ENCODE measurements at places on chromosomes 12 and 14.
A peak's percentile ranks its signal among the peaks of the same experiment; 100 is the strongest.

GRCh38 chr12:107484230-107484629, 201.4 kb upstream of the PWP1 start:
- no peak for DNase-seq

GRCh38 chr14:73759714-73760597, 45.8 kb upstream of the PNMA1 start:
- peak; percentile 94 for DNase-seq

DNA sequence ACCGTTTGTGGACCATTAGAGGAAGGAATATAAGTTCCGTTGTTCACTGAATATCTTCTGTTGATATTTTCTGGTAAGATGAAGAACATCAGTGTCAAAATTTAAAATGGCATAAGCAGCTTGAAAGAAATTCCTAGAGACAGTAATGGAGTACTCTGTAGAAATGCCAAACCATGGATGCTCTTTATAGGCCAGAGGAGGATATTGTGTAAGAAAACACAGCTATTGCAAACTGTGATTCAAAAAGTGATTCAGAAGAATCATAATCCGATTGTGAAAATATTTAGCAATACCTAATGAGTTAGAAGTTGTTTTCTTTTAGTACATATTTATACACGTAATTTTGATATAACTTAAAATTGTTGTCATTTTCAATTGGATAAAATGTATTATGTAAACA, 102.8 kb downstream of the SLC16A7 start:
- DNase-seq = no peak

DNA sequence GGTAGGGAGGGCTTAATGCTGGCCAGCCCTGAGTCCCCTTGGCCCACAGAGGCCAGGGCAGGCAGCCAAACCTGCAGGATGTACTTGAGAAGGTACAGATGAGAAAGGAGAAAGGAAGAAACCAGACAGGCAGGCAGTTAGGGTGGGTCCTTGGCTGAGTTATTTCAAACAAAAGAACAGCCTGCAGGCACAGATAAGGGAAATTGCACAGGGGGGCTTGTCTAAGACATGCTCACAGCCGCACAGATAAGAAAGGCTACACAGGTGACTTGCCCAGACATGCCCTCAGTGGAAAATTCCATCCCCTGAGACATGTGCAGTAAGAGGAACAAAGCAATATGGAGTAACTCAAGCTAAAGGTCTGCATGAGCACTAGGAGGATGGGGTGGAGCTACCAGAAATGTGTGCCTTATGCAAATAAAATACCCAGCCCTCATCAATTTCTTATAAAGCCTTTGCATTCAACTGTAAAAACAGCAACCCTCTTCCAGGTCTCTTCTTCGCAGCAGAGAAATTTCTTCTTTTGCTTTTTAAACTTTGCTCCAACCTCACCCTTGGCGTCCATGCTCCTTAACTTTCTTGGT, 158.2 kb upstream of the RGS6 start:
- no peak for DNase-seq

- DNase-seq = no peak
Measured at GRCh38 chr14:29222671-29223268, 456.2 kb downstream of the FOXG1 start.

DNA sequence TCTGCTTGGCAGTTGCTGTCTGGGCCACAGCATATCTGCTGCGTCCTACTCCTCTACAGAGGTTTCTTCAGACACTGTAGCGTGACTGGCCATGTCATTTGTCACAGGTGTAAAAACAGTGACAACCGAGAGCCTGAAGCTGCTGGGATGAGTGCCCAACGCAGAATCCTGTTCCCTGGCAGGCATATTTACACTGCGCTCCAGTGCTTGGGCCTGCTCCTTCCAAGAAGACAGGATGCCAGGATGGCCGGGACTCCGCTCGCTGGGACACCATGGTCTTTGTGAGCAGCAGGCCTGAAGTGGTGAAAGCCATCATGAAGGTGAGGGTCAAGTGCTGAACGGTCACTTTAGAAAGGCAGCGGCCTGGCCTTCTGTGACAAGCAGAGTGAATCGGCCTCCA, 171.4 kb downstream of the EMP1 start:
- no peak for DNase-seq

DNA sequence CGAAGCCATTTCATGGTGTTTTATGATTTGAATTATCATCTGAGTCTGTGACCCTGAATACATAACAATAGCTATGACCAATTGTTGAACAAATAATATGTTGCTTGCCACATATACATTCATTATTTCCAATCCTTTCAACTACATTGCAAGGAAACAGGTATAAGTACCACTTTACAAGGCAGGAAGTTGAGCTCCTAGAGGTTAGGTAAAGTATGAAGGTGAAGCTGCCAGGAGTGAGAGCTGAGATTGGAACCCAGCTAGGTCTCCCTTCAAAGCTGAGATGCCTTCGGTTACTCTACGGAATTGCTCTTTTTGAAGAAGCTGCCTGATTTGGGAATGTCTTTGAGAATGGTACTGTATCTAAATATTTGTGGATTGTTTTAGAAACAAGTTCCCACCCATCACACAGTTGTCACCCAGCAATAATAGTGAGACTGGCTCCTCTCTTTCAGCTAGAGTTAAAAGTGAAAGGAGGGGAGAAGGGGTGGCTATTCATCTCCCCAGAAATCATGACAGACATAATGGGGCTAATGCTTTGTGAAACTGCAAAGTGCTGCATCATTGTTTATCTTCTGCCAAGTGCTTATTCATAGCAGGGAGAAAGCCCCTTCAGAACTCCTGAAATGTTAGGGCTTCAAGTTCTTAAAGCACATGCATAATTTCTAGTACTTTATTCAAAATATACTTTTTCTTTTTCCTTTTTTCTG, 75.9 kb upstream of the AMIGO2 start:
- no peak for DNase-seq

DNA sequence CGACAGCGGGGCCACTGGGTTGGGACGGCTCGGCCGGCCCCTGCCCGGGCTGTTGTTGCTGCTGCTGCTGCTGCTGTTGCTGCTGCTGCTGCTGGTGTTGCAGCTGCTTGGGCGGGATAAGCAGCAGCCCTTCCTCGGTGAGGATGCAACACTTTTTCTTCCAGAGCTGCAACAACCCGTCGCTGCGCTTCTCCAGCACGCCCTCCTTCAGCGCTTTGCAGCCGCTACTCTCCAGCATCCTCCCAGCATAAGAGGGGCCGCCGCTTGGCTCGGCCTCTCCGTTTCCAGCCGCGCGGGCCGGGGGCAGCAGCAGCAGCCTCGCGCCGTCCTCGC, 529 bp downstream of the PHLDA1 start:
- no peak for DNase-seq

GRCh38 chr12:80498059-80498728, 54.2 kb downstream of the PTPRQ start:
- no peak for DNase-seq

GRCh38 chr14:100153560-100153959, 5.9 kb downstream of the DEGS2 start:
- DNase-seq = no peak

DNA sequence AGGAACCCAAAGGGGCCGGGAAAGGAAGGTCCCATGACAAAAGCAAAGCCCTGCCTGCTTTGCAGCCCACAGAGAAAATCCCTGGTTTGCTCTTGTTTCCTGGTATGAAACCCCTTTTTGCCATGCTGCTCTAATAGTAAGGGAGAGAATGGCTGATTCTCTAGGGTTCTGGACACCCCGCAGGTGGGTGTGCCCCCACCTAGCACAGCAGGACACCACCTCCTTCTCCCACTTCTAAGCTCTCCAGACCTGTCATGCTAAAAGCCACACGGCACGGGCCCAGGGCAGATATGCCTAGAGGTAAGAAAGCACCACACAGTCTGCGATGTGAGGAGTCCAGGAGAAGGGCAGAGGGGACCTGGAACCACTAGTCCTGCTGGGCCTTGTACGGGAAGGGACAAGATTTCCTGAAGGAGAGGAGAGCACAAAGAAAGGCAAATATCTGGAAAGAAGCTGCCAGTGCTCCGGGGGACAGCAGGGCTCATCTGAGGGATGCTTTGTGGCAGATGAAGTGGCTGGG, 113.3 kb downstream of the BCL11B start:
- DNase-seq = no peak

DNA sequence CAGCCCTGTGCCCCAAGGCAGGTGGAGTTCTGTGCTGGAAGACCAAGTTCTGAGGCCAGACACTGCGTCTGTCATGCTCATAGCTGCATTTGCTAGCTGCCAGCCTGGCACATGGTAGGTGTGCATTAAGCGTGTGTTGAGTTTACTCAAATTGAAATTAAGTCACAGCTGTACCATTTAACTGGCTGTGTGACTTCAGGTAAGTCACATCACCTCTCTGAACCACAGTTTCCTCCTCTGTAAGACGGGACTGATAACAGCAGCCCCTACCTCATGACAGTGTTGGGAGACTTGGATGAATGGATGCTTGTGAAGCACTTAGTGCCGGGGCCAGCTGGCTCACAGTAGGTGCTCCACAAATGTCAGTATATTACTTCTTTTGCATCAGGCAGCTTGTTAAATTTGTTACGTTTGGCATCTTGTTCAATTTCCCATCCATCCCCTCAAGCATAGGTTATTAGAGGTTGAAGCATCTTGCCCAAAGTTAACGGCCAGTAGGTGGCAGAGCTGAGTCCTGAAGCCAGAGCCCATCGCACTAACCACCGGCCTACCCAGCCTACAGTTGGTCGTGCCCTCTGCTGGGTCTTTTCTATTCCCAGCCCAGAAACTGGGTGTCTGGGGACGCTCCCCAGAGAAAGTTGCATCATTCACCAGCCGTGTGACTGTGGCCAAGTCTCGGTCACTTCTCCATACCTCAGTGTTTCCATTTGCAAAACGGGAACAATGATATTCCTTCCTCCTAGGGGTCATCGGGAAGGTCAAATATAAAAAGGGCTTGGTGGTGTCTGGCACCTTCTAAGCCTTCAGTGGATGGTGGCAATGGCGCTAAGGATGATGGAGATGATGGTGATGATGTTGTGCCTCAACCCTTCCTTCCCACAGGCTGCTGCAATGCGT, 4.5 kb downstream of the DAO start:
- peak; percentile 57 for DNase-seq

- no peak for DNase-seq
Measured at GRCh38 chr12:128402486-128403243, 135.7 kb downstream of the TMEM132C start.

DNA sequence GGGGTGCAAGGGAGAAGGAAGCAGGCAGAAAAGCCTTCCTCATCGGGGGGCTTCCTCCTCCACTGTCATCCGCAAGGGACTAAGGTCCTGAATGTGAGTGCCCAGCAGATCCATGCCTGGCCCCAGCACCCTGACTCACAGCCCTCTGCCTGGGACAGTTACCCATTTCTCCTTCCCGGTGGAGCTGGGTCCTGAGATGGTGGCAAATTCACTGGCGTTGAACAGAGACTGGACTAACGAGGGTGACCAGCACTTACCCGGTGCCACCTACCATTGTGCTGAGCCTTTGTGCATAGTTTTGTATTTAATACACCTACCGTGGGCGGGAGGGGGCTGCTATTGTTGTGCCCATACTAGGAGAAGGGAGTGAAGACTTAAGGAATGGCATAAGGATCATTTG, 30.9 kb upstream of the PLEKHG6 start:
- no peak for DNase-seq

GRCh38 chr14:80415636-80416035, 204.3 kb upstream of the DIO2 start:
- DNase-seq = no peak

DNA sequence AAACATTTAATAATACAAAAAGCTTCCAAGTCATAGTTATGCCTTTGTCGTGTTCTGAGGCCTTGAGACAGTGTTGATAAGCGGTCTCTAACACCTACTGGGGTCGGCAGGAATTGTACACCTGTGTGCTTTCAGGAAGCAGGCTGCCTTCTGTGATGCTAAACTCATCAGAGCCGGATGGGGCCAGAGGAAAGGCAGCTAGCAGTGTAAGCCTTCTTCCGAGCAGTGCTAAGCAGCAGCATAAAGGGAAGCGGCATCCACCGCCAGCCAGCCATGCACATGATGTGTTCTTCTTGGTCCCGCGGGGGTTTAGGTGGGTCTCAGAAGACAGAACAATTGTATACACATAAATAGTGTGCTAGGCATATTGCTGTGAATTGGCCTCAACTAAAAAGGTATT, 159.3 kb downstream of the SLC15A4 start:
- no peak for DNase-seq

GRCh38 chr12:129839679-129840078, 64.1 kb downstream of the TMEM132D start:
- DNase-seq = no peak

DNA sequence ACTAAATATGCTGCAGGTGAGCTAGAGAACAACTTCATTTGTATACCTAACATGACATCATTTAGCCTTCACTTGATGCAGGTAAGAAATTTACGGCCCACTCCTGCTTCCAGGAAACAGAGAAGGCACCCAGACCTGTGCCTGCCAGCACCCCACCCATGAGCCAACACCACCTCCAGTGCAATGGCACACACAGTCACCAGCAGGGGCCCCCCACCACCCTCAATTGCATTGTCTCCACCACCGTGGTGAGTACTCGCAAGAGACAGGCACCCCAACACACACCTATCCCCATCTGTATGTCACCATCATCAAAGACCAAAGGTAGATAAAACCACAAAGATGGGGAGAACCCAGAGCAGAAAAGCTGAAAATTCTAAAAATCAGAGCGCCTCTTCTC, 107.6 kb downstream of the KLHL28 start:
- no peak for DNase-seq

GRCh38 chr14:66495218-66496098, 9.3 kb downstream of the CCDC196 start:
- DNase-seq = no peak

GRCh38 chr12:6618483-6619225, 11.5 kb upstream of the CHD4 start:
- no peak for DNase-seq

DNA sequence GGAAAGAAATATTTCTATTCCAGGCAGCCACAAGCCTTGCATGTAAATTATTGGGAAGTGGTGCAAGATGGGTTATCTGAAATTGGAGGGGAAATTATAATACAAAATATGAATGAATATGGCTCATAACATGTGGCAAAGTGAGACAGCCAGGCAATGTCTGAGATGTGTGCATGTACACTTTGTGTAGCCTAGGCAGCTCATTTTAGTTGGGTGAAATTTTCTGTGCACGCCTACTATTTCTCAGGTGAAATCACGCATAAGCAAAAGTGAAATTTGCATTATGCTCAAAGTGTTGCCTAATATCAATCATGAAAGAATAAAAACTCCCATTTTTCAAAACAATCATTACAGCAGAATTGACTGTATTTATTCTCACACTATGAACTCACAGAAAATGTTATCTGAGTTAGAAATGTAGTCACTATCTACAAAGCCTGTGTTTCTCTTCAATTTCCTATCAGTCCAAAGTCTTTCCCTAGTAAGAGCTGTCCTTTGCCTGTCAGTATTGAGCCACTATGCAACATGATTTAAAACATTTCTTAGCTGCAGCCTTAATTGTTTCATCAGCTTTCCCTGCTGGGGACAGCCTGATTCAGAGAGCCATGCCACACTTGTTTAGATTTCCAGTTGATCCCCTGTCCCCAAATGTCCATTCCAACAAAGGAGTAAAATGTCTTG, 80.7 kb downstream of the EPS8 start:
- DNase-seq = no peak

Measured in activated T-cell treated with anti-CD3 and anti-CD28 coated beads for 24 hours (primary cell).